ENCODE measurements at places on chromosomes 3 and 15.
A peak's percentile ranks its signal among the peaks of the same experiment; 100 is the strongest.

DNA sequence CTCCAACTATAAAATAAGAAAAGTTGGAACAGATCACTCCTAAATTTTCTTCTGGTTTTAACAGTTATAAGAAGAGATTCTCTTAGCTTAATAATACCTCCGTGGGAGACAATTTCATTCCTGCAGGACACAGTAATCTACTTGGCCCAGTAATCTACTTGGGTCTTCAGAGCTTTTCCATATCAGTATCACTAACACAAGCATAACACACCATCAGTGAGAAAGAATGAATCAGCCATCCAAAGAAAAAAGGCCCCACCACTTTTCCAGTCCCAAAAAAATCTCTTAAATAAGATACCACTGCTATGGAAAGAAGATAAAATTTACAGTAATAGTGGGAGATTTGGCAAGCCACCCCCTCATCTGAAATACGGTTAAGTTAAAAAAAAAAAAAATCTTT, 20.2 kb downstream of the SIN3A start:
- DNase-seq: no peak

DNA sequence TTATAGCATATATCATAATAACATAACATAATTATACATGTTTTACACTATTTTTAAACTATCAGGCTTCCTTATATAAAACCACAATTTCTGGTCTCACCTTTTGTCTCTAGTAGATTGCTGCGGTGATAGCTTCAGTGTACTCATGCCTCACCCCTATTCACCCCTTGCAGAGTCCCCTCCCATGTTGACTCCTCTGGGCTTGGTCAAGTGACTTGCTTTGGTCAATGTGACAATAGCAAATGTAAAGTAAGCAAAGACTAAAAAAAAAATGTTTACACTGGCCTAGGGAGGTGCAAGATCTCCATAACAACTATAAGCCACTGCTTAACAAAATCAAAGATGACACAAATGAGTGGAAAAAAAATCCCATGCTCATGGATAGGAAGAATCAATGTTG, 537.5 kb downstream of the ROBO1 start:
- no peak for DNase-seq

- DNase-seq: no peak
Observed at GRCh38 chr3:24270204-24270691, 224.4 kb downstream of the THRB start.

DNA sequence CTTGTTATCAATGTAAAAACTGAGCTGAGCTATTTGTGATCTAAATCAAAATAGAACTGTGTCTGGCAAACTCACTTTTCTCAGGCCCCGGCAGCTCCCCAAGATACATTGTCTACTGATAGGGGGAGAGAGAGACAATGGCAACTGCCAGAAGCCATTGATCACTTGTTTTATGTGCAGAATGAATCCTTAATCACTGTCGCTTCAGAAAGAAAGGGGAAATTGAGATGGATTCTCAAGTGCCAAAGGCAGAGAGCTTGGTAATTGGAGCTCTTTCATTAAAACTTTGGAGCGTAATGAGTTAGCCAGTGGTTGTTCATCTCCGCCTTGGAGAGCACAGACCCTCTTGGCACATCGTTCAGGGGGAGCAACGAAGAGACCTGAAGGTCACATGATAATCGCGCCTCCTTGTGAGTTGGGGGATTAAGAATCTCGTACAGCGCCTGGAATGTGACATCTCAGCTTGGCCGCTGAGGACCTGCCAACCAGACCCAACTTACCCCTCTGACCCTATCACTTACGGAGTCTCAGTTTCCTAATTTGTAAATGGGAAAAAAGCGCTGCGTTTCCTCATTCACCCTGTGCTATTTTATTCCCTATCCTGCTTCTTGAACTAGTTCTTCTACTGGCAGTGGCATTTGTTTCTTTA, 252.8 kb downstream of the VPS13C start:
- DNase-seq: no peak

- DNase-seq: no peak
Observed at GRCh38 chr15:60799885-60800284, 320.9 kb upstream of the ICE2 start.

DNA sequence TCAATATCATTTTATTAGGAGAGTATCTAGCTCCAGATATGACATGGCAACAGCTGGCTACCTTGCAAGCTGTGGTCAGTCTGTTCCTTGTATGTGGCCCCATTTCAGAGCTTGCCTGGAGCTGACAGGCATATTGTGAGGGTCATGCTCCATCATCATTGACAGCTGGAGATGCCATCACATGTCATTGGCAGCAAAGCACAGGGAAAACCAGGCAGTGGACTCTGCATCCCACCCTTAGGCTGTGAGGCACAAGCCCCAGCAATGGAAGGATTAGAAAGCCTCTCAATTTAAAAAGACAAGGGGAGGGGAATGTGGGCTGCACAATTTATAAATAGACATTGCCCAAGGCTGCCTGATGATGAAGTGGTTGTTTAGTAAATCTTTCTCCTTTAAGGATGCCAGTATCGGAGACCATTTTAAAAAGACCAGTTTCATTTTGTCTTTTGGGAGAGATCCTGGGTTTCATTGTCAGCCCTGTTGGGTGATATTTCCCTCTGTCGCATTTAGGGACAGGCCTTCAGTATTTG, 27.9 kb downstream of the LNP1 start:
- no peak for DNase-seq

DNA sequence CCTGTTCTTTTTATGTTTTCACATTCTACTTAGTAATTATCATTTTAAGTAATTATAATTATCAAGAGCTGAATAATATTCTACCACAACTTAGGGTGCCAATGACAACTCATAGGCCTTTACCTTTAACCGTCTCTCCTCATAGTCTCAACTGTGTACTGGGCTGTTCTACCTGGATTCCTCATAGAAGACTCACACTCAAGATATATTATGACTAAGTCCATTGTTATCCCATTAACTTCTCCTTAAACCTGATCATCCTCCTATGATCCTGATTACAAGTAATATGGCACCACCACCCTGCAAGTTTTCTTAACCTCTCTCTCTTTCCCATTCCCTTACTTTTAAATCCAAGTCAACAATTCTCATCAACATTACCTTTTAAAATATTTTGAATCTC, 285.9 kb upstream of the VEPH1 start:
- no peak for DNase-seq

DNA sequence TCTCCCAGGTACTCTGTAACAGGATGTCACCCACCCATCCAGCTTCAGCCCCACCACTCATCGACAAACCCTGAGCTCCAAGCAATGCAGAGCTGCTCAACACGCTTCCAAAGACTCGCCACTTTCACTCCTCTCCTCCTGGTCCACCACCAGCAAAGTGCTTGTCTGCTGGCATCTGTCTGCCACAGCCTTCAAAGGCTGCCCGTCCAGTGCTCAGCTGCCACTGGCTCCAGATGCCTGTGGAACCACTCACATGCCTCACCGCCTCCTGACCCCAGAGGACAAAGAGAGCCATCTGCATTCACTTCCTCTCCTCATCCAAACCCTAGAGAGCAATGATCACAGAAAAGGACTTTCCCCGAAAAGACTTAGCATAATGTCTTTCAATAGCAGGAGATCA, 109.5 kb upstream of the OCA2 start:
- DNase-seq: no peak

GRCh38 chr3:12222775-12223485, 64.2 kb upstream of the TIMP4 start:
- DNase-seq: no peak

DNA sequence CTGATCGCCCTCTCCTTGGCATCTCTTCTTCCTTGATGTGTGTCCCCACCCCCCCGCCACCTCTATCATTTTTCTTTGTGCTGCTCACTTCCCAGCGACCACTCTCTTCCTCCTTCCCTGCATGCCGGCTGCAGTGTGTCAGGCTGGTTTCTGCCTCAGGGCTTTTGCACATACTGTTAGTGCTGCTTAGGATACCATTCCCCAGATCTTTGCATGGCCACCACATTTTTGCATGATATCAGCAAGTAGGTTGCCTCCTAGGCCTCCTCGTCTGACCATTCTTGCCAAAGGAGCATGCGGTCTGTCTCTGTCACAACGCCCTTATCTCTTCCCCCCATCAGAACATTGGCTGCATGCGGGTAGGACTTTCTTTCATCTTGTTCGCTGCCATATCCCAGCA, 12.5 kb downstream of the FBLN2 start:
- DNase-seq: no peak

- DNase-seq: peak; percentile 66
Observed at GRCh38 chr15:50315814-50316630, 39.0 kb downstream of the GABPB1 start.

DNA sequence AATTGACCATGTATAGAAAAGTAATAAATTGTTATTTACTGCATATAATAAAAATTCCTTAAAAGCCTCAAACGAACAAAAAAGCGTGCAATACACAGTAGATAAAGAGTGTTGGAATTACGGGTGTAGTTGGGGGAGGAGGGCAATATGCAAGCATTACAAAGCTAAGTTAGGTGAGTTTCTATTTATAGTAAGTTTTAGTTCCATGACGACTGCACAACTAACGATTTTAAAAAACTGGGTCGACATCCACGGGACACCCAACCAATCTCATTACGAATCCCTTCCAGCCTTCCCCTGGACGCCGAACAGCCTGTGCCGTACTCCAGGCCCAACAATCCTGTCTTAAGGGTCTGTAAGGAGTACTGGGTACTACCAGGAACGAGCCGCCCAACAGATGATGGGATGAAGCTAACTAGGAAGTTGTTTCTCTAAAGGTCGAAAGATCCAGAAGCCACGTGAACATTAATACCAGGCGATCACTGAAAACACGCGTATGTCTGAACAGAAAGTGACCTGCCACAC, 677 bp downstream of the POLQ start:
- DNase-seq: no peak

GRCh38 chr15:27341780-27342343, 370.9 kb downstream of the GABRG3 start:
- no peak for DNase-seq

GRCh38 chr15:45703670-45704328, 69.0 kb downstream of the SQOR start:
- DNase-seq: no peak

DNA sequence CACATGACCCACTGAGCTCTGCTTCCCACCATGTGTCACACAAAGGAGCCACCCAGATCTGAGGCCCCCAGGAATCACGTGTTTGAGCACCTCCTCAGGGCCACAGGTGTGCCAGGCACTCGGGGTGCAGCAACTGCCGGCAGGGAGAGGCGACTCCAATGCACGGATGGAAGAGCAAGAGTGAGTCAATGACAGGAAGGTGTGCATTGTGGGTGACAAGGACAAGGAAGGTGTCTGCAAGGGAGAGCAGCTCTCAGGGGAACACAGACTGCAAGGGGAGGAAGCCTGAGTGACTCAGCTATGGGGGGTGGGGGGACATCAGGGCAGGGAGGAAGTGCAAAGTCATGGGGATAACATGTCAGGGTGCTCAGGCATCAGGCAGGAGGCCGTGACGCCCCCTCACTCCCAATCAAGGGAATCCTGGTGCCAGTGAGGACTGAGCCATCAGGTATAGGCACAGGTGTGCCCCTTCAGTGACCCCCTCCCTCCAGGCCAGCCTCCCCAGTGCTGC, 67.4 kb downstream of the NUP210 start:
- no peak for DNase-seq

GRCh38 chr3:29746163-29746760, 465.4 kb downstream of the RBMS3 start:
- no peak for DNase-seq

DNA sequence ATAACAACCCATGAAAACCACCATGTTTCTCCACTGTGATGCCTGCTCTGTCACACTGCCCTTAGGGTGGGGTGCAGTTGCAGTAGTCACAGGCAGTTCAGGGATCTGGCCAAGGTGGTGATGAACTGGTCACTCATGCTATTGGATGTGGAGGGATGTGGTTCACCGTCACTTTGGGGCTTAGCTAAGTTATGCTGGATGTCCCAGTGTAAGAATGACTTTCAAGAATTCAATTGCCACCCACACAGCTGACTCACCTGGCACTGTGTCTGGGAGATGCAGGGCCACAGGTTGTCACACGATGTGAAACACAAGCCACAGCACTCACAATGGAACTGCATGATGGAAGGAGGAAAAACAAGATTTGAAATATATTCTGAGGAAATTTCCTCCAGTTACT, 146.1 kb upstream of the CTNNB1 start:
- DNase-seq: no peak

DNA sequence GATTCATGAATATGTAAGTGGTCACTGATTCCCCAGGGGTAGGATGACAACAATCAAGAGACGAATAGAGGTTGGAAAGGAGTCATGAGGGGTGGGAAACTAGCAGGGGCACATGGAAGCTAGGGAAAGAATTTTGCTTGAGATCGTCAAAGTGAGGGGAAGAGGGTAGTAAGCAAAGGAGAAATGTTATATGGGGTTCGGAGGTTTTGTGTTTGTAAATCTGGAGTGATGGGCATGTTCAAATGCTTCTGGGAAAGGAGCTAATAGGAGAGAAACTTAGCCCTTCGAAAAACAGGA, 7.9 kb downstream of the RPL14 start:
- DNase-seq: no peak

DNA sequence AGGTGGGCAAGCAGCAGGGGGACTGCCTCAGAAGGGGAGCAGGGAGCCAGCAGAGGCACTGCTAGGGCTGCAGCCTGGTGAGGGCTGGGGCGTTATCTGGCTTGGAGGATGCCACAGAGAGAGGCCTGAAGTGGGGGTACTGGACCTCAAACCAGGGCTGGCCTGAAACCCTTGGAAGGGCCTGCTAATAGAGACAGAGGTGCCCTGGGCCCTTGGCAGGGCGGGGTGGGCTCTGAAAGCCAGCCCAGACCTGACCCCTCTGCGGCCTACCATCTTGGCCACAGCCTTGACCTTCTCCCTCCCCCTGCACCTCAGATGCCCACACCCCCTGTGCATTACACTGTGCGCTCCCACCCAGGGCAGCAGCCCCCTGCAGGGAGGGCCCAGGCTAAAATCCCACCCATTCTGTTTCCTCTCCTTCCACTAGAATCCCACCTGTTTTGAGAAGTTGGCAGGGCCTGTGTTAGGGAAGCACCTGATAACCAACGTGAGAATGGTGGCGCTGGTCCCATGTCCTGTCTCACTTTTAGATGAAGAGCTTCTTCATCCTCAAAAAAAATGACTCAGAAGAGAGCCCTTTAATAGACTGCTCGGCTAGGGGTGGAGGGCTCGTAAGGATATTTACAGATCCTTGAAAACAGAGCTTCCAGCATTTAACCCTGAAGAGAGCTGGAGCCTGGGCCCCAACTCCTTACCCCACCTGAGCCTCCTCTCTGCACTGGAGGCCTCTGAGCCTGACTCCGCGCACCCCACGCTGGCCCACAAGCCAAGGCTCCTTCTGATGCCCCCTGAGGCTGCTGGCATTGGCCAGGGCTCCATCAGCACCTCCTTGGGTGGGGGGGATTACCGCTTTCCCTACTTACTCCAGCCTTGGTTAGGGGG, 29.8 kb downstream of the LOXL1 start:
- DNase-seq: no peak

- no peak for DNase-seq
Observed at GRCh38 chr3:84109911-84110310, 848.9 kb upstream of the CADM2 start.

DNA sequence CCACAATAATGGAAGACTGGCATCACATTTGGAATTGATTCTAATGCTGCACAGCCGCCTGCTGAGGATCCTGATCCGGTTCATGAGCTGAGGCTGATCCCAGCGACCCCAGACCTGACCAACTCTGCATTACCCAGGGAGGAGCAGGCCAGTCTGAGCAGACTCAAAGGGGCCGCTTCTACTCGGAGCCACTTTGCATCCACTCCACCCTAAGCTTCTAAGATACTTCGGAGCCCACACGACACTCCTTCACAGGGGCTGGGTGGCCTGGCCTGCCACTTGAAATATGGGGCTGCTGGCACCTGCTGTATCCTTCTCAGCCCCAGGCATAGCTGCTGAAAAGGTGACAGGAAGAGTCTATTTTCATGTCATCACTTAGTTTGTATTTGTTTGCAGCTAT, 33.2 kb upstream of the NSMCE3 start:
- DNase-seq: no peak

- DNase-seq: no peak
Observed at GRCh38 chr15:98412852-98413251, 235.5 kb upstream of the IGF1R start.
